ENCODE measurements at places on chromosomes 6 and 20. TPM values are rescaled to one million over a fixed set of nuclear protein-coding genes. Genes with fewer than 3 reads are reported as not detected.

The GABRR2 gene
- 0.39 TPM for total RNA-seq

The BTNL2 gene
- total RNA-seq: not detected

DNA sequence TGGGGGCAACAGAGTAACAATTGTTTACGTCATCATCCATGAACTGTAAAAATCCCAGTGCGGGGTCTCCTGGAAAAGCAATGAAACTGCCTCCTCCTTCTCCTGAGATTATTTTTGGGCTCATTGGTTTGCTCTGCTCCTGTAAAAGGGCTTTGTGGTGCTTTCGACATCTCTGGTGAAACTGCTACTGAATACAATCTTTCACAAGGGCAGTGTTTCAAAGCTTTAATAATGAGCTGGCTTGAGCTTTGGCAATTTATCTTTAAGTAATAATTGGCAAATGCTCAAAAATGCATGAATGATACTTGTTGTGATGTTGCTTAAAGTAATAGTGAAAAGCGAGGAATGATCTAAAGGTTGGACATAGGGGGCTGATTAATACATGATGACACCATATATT, 43.5 kb upstream of the ENPP1 start:
- DNase-seq: no peak

The ZNF292 gene
- total RNA-seq: 39.8 TPM

GRCh38 chr6:170221753-170222400, 69.0 kb downstream of the DLL1 start:
- no peak for DNase-seq

All from GM23338 (cell line).